ENCODE measurements at places on chromosomes 4 and X. TPM values are rescaled to one million over a fixed set of nuclear protein-coding genes. Genes with fewer than 3 reads are reported as not detected.

- no peak overlapping the region for H3K4me3 ChIP-seq
- H3K36me3 ChIP-seq = no peaks in the 10 kb centered on the region
- DNase-seq = no peak
- no peak overlapping the region for H3K27ac ChIP-seq
Measured at GRCh38 chr4:58090539-58090938, 980.4 kb upstream of the IGFBP7 start.

- no peaks in the 10 kb centered on the region for H3K4me1 ChIP-seq
- no peak overlapping the region for H3K27ac ChIP-seq
- H3K36me3 ChIP-seq = no peaks in the 10 kb centered on the region
- H3K4me3 ChIP-seq = no peak overlapping the region
- no peaks in the 10 kb centered on the region for H3K27me3 ChIP-seq
Measured at GRCh38 chr4:27594922-27595321, 734.3 kb downstream of the STIM2 start.

DNA sequence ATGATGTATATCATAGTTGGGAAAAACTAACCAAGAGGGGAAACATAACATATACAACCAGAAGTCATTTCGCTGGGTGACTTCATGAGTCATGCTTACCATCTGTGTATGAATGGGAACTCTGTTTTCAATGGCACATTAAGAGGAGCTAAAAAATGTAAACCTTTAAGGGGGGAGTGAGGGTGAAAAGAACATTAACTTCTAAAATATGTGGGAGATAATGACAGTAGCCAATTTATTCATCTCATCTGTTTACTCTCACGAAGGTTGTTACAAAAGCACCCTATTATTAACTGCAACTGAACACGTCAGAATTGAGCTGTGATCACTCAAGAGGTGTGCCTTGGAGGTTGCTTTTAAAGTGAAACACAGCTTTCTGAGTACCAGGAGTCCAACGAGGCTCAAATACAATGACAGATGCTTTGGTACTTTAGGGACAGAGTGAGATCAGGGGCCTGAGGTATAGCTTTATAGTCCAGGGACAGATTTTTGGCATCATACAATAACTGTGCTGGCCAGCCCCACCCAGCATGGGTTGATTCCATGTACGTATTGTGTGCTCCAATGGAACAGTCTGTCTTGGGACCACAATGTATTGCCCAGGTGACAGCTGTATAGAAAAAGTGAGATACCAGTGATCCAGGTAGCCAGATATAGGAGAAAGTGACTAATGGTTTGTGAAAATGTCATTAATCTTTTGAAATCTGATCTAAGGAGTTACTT is 107.3 kb downstream of the AMMECR1 start:
- no peak for DNase-seq
- H3K36me3 ChIP-seq = no peaks in the 10 kb centered on the region
- no peak overlapping the region for H3K4me3 ChIP-seq
- H3K4me1 ChIP-seq = no peaks in the 10 kb centered on the region
- no peaks in the 10 kb centered on the region for H3K27me3 ChIP-seq

DNA sequence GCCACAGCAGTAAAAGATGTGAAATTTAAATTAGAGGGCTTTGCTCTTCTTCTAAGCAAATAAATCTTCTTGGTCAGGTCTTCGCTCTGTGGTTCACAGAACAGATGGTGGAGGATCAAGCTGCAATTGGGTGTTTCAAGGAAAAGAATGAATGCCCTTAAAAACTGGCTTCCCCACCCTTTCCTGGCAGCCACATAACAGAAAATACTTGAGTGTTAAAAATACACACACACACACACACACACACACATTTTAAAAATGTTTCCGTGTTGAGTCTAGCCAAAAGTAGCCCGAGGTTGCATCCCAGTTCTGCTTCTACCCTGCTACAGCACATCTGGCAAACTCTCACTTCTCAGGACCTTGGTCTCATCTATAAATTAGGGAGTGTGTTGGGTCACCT is 56.7 kb upstream of the FGFBP2 start:
- H3K36me3 ChIP-seq = peaks cover 18% of the 10 kb centered on the region
- no peak overlapping the region for H3K27ac ChIP-seq
- H3K4me3 ChIP-seq = no peak overlapping the region
- DNase-seq = no peak

- H3K4me1 ChIP-seq = no peaks in the 10 kb centered on the region
- no peak overlapping the region for H3K27ac ChIP-seq
- H3K4me3 ChIP-seq = no peak overlapping the region
- H3K36me3 ChIP-seq = no peaks in the 10 kb centered on the region
- no peak for DNase-seq
Measured at GRCh38 chrX:46165411-46165810, 379.8 kb downstream of the ZNF674 start.

GRCh38 chr4:94372991-94373390 is 30.4 kb upstream of the HPGDS start:
- no peak overlapping the region for H3K4me3 ChIP-seq
- no peaks in the 10 kb centered on the region for H3K4me1 ChIP-seq
- DNase-seq = no peak
- no peaks in the 10 kb centered on the region for H3K27me3 ChIP-seq
- H3K27ac ChIP-seq = no peak overlapping the region

GRCh38 chr4:77201343-77201742 is 44.3 kb downstream of the CCNG2 start:
- no peak overlapping the region for H3K27ac ChIP-seq
- no peaks in the 10 kb centered on the region for H3K36me3 ChIP-seq
- no peak overlapping the region for H3K4me3 ChIP-seq
- H3K27me3 ChIP-seq = no peaks in the 10 kb centered on the region
- H3K4me1 ChIP-seq = 0 out of 2 replicates have a peak, but pooled peaks cover 3% of the 10 kb centered on the region

DNA sequence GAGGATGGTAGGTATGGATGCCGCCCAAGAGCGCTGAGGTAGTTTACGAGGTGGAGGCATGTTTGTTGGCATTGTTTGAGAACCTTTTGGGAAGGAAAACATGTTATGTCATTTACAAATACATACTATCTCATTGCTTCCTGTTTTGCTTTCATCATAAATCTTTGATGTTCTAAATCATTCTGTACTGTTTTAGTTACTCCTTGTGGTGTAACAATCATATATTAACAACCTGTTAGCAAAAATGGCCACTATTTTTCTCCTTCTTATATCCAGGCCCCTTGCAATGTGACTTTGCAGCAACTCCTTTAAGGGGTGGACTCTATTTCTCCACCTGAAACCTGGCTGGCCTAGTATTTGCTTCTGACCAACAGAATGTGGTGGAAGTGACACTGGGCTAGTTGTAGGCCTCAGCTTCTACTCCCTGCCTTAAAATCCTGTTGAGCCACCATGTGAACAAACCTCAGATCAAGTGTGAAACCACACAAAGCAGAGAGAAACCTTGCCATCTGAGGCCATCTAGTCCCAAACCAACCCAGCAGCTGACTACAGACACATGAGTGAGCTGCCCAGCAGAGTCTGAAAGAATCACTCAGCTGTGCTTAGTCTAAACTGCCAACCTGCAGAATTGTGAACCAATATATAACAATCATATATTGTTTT is 15.8 kb upstream of the CXorf38 start:
- DNase-seq = no peak
- no peaks in the 10 kb centered on the region for H3K27me3 ChIP-seq
- H3K27ac ChIP-seq = no peak overlapping the region
- no peaks in the 10 kb centered on the region for H3K4me1 ChIP-seq

DNA sequence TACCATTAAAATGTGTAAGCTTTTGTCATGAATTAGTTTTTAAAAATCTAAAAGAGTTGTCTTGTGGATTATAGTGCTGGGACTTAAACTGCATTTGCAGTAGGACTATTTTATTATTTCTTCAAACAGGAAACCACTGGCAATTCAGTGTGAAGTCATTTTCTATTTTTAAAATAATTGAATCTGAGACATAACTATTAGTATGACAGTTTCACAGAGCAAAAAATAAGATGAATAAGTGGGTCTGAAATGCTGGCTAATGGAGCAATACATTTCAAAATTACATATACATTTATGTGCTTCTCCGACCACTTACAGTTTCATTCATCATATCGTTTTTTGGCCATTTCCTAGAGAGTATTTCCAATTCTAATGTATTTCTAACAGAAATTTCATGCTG is 75.3 kb upstream of the RAPGEF2 start:
- H3K4me3 ChIP-seq = no peak overlapping the region
- H3K36me3 ChIP-seq = no peaks in the 10 kb centered on the region
- DNase-seq = no peak
- no peak overlapping the region for H3K27ac ChIP-seq
- H3K4me1 ChIP-seq = peaks cover 12% of the 10 kb centered on the region

- H3K4me3 ChIP-seq = no peak overlapping the region
- no peak overlapping the region for H3K27ac ChIP-seq
- H3K4me1 ChIP-seq = no peaks in the 10 kb centered on the region
- no peaks in the 10 kb centered on the region for H3K36me3 ChIP-seq
- no peak for DNase-seq
- H3K27me3 ChIP-seq = no peaks in the 10 kb centered on the region
Measured at GRCh38 chr4:63233671-63234070, 1175.6 kb downstream of the TECRL start.

- no peaks in the 10 kb centered on the region for H3K27me3 ChIP-seq
- no peak overlapping the region for H3K4me3 ChIP-seq
- no peaks in the 10 kb centered on the region for H3K36me3 ChIP-seq
- H3K27ac ChIP-seq = no peak overlapping the region
- H3K4me1 ChIP-seq = no peaks in the 10 kb centered on the region
Measured at GRCh38 chr4:136873555-136873954, 658.7 kb downstream of the PCDH18 start.

GRCh38 chr4:134885436-134885835 is 683.8 kb upstream of the PABPC4L start:
- H3K4me3 ChIP-seq = no peak overlapping the region
- no peaks in the 10 kb centered on the region for H3K36me3 ChIP-seq
- no peak for DNase-seq
- H3K27ac ChIP-seq = no peak overlapping the region
- no peaks in the 10 kb centered on the region for H3K4me1 ChIP-seq
- no peaks in the 10 kb centered on the region for H3K27me3 ChIP-seq

- no peak overlapping the region for H3K4me3 ChIP-seq
- H3K27me3 ChIP-seq = no peaks in the 10 kb centered on the region
- DNase-seq = no peak
- H3K27ac ChIP-seq = no peak overlapping the region
Measured at GRCh38 chr4:63440236-63440635, 969.0 kb downstream of the TECRL start.

- no peak overlapping the region for H3K4me3 ChIP-seq
- H3K27me3 ChIP-seq = no peaks in the 10 kb centered on the region
- H3K4me1 ChIP-seq = no peaks in the 10 kb centered on the region
Measured at GRCh38 chrX:118764122-118764521, 36.7 kb downstream of the IL13RA1 start.

- no peaks in the 10 kb centered on the region for H3K36me3 ChIP-seq
- no peaks in the 10 kb centered on the region for H3K27me3 ChIP-seq
- H3K4me3 ChIP-seq = no peak overlapping the region
- no peak overlapping the region for H3K27ac ChIP-seq
- no peak for DNase-seq
Measured at GRCh38 chr4:55032788-55033187, 92.6 kb downstream of the KDR start.

- no peaks in the 10 kb centered on the region for H3K27me3 ChIP-seq
- H3K4me1 ChIP-seq = no peaks in the 10 kb centered on the region
- no peak for DNase-seq
- H3K27ac ChIP-seq = no peak overlapping the region
- H3K36me3 ChIP-seq = no peaks in the 10 kb centered on the region
Measured at GRCh38 chr4:123167931-123168330, 228.7 kb upstream of the SPRY1 start.

- H3K4me3 ChIP-seq = no peak overlapping the region
- H3K27ac ChIP-seq = no peak overlapping the region
- no peaks in the 10 kb centered on the region for H3K36me3 ChIP-seq
- no peaks in the 10 kb centered on the region for H3K27me3 ChIP-seq
Measured at GRCh38 chr4:47109379-47109778, 78.0 kb downstream of the GABRB1 start.

GRCh38 chr4:55763996-55764395 is 55.6 kb upstream of the EXOC1L start:
- H3K4me1 ChIP-seq = no peaks in the 10 kb centered on the region
- no peaks in the 10 kb centered on the region for H3K36me3 ChIP-seq
- DNase-seq = no peak
- no peaks in the 10 kb centered on the region for H3K27me3 ChIP-seq
- no peak overlapping the region for H3K27ac ChIP-seq

DNA sequence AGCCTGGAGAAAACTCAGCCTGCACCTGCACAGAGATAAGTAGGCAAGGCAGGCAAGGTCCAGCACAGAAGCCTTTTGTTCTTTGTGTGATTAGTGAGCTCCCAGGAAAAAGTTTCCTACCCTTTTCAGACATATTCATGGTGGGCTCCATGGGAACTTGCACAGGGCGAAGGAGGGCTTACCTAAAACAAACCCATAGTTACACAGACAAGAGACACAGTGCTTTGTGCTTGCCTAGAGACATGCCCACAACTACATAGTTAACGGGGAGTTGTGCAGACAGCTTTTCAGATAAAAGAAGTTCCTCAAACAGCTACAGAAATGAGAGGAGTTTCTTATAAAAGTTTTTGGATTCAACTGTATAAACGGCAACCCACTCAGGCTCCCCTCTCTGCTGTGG is 180.5 kb downstream of the GLUD2 start:
- H3K27me3 ChIP-seq = no peaks in the 10 kb centered on the region
- DNase-seq = no peak
- no peaks in the 10 kb centered on the region for H3K36me3 ChIP-seq
- H3K4me3 ChIP-seq = no peak overlapping the region
- H3K4me1 ChIP-seq = no peaks in the 10 kb centered on the region
- no peak overlapping the region for H3K27ac ChIP-seq

DNA sequence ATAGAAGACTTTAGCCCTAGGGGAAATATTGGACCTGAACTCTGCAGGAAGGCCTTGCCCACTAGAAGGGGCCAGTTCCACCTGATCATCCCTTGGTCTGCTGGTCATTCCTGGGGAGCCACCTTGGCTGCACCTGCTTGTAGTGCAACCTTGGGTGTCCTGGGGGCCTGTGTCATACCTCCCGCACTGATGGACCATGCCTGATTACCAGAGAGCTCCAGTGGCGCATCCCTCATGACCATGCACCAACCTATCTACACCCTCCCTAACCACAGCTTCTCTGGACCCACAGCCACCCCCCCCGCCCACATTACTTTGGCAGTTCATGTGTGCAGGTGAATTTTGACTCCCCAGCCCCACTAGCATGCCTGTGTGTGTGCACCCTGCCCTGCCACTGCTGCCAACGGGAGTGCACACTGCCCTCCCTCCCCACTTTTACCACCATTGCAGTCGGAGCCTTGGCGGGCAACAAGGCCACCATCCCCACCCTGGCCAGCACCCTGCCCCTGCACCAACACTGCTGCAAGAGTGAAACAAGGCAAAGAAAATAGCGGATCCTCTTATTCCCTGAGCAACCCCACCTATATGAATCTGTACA is 208.1 kb downstream of the FAM47B start:
- H3K27ac ChIP-seq = no peak overlapping the region
- no peaks in the 10 kb centered on the region for H3K36me3 ChIP-seq
- DNase-seq = no peak
- no peaks in the 10 kb centered on the region for H3K4me1 ChIP-seq

- no peaks in the 10 kb centered on the region for H3K27me3 ChIP-seq
- no peaks in the 10 kb centered on the region for H3K36me3 ChIP-seq
- no peaks in the 10 kb centered on the region for H3K4me1 ChIP-seq
- H3K4me3 ChIP-seq = no peak overlapping the region
- no peak overlapping the region for H3K27ac ChIP-seq
Measured at GRCh38 chr4:109887071-109887470, 25.6 kb upstream of the EGF start.

The HSD17B13 gene
- not detected for total RNA-seq

The UXT gene
- total RNA-seq = 83.0 TPM

The NLGN4X gene
- total RNA-seq = 111 TPM

The GAGE13 gene
- not detected for total RNA-seq

The GLRA3 gene
- total RNA-seq = 0.09 TPM

The RAB39B gene
- 7.2 TPM for total RNA-seq

The TMPRSS11D gene
- not detected for total RNA-seq

The WAS gene
- 0.61 TPM for total RNA-seq

The SYP gene
- total RNA-seq = 2.1 TPM

The GSPT2 gene
- total RNA-seq = 51.0 TPM

The WDR17 gene
- 2.0 TPM for total RNA-seq

The PNMA6A gene
- 8.0 TPM for total RNA-seq

The HAND2 gene
- total RNA-seq = not detected

The PDE5A gene
- 15.7 TPM for total RNA-seq
